ENCODE measurements at places on chromosomes 3 and 15.

DNA sequence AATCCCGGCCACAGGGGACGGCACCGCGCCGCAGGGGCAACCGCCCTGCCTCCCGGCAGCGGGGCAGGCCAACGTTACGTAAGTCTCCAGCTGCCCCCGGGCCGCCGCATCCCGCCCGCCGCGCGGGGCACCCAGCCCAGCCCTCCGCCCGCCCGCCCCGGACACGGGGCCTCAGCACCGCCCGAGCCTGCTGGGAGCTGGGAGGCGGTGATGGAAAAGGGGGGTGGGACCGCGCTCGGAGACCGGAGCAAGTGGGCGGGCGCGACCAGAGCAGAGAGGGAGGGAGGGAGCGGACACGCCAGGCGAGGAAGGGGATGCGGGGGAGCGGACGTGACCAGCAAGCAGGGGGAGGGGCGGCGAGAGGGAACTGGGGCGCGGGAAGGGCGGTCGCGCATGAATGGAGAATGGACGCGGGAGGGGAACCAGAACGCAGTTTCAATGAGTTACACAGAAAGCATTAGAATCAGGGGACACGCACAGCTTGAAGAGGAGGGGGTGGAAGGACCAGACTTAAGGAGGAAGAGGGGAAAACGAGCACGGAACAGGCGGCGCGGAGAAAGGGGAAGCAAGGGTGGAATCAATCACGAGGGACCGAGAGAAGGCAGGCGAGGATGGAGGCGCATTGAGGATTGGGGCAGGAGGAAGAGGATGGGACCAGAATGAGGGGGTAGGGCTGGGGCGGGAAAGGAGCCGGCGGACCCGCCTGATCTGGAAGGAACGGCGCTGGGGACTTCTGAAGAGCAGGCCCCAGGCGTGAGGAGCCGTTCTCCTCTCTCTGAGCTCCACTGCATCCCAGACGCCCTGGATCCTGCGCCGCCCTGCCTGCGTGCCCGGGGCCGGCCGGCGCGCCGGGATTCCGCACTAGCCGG, 559 bp downstream of the PKM start:
- peaks cover 37% of the 10 kb centered on the region for H3K36me3 ChIP-seq
- H3K4me3 ChIP-seq = peak overlapping the region; percentile 93
- H3K27me3 ChIP-seq = no peaks in the 10 kb centered on the region
- H3K4me1 ChIP-seq = peaks cover 60% of the 10 kb centered on the region

GRCh38 chr3:80244390-80244789, 476.6 kb upstream of the ROBO1 start:
- H3K4me3 ChIP-seq = no peak overlapping the region
- H3K27me3 ChIP-seq = no peaks in the 10 kb centered on the region
- no peak for DNase-seq
- no peaks in the 10 kb centered on the region for H3K36me3 ChIP-seq
- no peak overlapping the region for H3K27ac ChIP-seq
- no peaks in the 10 kb centered on the region for H3K4me1 ChIP-seq

DNA sequence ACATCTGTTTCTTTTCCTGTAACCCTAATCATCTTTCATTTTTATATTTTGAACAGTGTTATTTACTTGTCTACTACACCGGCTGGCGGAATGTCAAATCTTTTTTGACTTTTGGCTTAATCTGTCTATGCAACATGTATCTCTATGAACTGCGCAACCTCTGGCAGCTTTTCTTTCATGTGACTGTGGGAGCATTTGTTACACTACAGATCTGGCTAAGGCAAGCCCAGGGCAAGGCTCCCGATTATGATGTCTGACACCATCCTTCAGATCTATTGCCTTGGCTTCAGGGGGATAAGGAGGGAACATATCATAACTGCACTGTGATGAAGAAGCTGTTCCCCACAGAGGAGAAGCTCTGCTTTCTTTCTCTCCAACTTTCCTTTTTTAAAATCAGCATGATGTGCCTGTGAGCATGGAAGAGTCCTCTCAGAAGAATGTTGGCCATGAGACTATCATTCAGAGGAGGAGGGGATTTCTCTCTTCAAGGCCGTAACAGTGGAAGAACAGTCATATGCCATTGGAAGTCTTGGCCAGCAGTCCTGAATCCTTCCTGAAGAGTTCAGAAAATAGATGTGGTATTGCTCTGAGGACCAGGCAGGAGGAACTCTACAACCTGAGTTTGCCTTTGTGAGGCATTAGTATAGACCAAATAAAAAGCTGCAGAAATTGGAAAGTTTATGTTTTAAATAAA, 69.9 kb downstream of the SEC22A start:
- H3K4me3 ChIP-seq = no peak overlapping the region
- DNase-seq = no peak
- H3K36me3 ChIP-seq = peaks cover 1% of the 10 kb centered on the region
- peaks cover 1% of the 10 kb centered on the region for H3K4me1 ChIP-seq

DNA sequence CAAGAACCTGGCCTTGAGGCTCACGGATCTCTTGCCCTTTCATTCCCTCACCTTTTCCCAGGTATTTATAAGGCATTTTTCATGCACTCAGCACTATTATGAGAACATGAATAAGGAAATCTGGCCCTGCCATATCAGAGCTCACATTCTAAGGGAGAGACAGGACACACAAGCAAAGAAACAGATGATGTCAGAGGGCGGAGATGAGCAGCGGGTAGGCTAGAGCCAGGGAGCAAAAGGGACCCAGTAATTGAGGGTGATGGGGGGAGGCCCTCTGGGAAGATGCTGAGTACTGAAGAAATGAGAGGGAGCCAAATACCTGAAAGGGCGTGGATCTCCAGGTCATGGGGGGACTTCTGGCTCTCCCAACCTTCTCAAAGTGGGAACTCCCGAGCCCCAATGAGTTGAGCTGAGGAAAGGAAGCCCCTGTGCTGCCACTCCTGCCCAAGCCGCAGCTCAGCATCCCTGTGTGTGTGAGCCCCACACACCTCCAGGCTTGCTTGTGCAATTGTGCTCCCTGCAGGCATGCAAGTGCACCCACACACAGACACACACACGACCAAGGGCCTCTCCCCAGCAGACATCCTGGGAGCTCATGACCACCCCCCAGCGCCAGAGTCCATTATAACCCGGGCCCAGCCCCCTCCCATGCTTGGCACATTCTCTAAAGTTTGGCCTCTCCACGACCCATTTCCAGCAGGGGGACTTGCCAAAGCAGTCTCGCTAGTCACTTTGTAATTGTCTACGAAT, 81.4 kb upstream of the PXYLP1 start:
- H3K27ac ChIP-seq = no peak overlapping the region
- no peak overlapping the region for H3K4me3 ChIP-seq
- DNase-seq = no peak
- H3K36me3 ChIP-seq = no peaks in the 10 kb centered on the region
- no peaks in the 10 kb centered on the region for H3K4me1 ChIP-seq
- peaks cover 48% of the 10 kb centered on the region for H3K27me3 ChIP-seq

DNA sequence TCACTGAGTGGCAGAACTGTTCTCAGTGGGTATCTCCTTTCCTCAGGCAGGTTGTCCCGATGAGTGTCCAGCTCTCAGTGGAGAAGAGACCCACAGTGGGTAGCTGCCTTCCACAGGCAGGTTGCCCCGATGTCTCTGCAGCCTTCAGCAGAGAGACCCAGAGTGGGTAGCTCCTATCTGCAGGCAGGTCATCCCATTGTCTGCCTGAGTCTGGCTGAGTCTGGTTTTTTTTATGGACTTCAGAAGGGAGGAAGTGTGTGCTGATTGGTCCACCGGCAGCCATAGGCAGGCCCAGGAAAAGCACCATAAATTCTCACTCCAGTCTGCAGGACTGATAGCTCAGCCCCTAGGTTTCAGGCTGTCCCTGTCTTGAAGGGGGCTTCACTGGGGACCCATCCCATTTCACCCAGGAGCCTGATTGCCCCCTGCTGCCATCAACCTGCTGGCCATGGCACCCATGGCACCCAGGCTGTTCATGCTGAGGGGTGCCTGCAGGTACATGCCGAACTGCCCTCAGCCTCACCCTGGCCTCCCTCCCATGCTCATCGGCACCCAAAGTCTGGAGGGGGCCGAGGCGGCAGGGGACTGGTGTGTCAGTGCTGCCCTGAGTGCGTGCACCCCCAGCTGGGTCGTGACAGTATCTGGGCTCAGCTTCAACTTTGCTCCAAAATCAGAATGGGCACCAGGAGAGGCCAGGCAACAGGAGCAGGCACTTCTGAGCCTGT, 3.6 kb upstream of the LIMD1 start:
- peak overlapping the region; percentile 62 for H3K27ac ChIP-seq
- H3K4me1 ChIP-seq = peaks cover 28% of the 10 kb centered on the region
- H3K27me3 ChIP-seq = no peaks in the 10 kb centered on the region

- no peak for DNase-seq
- H3K4me1 ChIP-seq = peaks cover 12% of the 10 kb centered on the region
- peaks cover 6% of the 10 kb centered on the region for H3K27me3 ChIP-seq
- H3K27ac ChIP-seq = peak overlapping the region; percentile 52
- no peak overlapping the region for H3K4me3 ChIP-seq
Observed at GRCh38 chr3:194274424-194275085, 76.6 kb downstream of the CPN2 start.

DNA sequence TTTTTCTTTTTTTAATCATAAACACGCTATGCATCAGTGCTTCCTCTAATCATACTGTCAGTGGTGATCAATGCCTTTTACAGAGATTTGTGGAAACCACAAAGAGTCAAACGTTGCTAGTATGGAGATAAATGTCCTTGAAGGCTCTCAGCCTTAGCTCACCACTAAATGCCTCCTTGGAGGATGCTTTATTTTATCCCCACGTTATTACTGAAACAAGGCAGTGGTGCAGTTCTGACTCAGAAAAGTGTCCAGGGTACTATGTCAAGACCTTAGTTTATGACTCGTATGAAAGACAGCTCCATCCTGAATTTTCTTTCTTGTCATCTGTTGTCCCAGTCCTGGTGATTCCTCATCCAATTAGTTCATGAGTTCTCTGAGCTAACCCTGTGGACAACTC, 1146.7 kb downstream of the IGSF11 start:
- H3K27me3 ChIP-seq = no peaks in the 10 kb centered on the region
- no peaks in the 10 kb centered on the region for H3K36me3 ChIP-seq
- no peaks in the 10 kb centered on the region for H3K4me1 ChIP-seq
- H3K4me3 ChIP-seq = no peak overlapping the region
- DNase-seq = no peak

- no peak overlapping the region for H3K4me3 ChIP-seq
- no peaks in the 10 kb centered on the region for H3K4me1 ChIP-seq
- peaks cover 9% of the 10 kb centered on the region for H3K27me3 ChIP-seq
Observed at GRCh38 chr3:115287198-115287597, 140.1 kb upstream of the ZBTB20 start.

DNA sequence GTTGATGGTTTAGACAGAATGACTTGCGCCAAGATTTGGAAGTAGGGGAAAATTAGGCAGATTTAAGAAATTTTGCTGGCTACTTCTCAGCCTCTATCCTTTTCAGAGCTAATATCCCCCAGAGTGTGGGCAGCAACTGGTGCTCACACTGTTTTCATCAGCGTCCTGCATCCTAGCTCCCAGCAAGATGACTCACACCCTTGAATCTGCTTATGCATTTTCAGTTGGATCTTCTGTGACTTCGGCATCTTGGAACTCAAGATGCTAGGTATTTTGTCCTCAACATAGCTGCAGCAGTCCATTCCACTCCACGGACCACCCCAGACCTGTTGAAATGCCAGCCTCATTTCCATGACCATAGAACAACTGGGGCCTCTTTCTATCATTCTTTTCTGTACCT, 336.1 kb upstream of the NR2F2 start:
- no peak overlapping the region for H3K27ac ChIP-seq
- no peak for DNase-seq
- peaks cover 20% of the 10 kb centered on the region for H3K27me3 ChIP-seq
- H3K4me3 ChIP-seq = no peak overlapping the region
- peaks cover 28% of the 10 kb centered on the region for H3K4me1 ChIP-seq

- no peaks in the 10 kb centered on the region for H3K4me1 ChIP-seq
- no peak overlapping the region for H3K4me3 ChIP-seq
- no peak overlapping the region for H3K27ac ChIP-seq
- H3K36me3 ChIP-seq = no peaks in the 10 kb centered on the region
Observed at GRCh38 chr15:81031203-81031602, 30.5 kb downstream of the TLNRD1 start.

DNA sequence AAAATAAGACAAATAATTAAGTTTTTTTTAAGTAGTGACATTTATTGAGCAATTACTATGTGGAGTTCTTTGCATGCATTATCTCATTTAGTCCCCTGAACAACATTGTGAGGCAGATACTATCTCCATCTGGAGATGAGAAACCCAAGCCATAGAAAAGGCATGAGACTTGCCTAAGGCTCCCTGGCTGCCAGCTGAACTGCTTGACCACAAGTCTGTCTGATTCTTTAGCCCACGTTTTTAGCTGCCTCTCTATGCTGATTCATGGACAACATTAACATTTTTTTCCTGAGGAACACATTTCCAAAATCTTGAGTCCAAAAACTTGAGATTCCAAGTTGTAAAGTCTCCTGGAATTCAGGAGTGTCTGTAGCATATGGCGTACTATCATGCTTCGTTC, 263.6 kb upstream of the GOLGA6L4 start:
- no peak overlapping the region for H3K4me3 ChIP-seq
- DNase-seq = no peak
- no peaks in the 10 kb centered on the region for H3K36me3 ChIP-seq
- peaks cover 20% of the 10 kb centered on the region for H3K27me3 ChIP-seq

GRCh38 chr3:128410669-128411573, 55.8 kb downstream of the DNAJB8 start:
- H3K36me3 ChIP-seq = no peaks in the 10 kb centered on the region
- peaks cover 5% of the 10 kb centered on the region for H3K4me1 ChIP-seq
- H3K27ac ChIP-seq = no peak overlapping the region

- H3K4me3 ChIP-seq = no peak overlapping the region
- H3K4me1 ChIP-seq = no peaks in the 10 kb centered on the region
- peaks cover 2% of the 10 kb centered on the region for H3K36me3 ChIP-seq
Observed at GRCh38 chr15:51088585-51088984, 6.1 kb downstream of the TNFAIP8L3 start.

DNA sequence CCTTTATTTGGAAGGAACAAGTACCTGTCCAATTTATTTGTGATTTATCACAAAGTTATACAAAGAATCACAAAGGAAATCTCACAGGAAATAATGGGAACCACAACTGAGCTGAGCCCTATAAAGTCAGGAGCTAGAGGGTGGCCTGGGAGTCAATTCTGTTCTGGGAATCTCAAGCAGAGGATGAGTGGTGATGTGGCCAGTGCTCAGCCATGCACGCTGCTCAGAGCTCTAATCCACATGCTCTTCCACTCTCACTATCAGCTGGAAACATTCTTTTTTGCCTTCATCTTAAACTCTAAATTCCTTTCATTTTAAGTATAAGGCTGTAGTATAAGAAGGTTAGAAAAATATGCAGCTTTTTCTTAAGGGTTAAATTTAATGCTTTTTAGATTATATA, 36.6 kb downstream of the UACA start:
- DNase-seq = no peak
- no peaks in the 10 kb centered on the region for H3K4me1 ChIP-seq
- peaks cover 32% of the 10 kb centered on the region for H3K27me3 ChIP-seq
- H3K36me3 ChIP-seq = no peaks in the 10 kb centered on the region

DNA sequence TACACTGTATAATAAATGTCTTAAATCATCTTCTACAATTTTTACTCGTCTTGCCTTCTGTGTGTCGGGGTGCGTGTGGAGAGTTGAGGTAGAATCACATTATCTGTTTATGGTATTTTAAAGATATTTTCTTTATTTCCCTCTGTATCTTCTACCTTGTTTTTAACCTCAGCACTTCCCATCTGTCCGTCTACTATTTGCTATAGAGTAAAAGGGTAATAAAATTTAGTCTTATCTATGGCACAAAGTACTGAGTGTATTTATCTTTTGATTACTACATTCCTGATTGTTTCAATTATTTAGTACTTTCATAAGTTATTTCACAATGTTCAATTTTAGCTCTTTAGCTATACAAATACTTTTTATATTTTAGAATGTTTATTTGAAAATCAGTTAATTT, 62.2 kb downstream of the TRPC1 start:
- H3K36me3 ChIP-seq = no peaks in the 10 kb centered on the region
- H3K27ac ChIP-seq = no peak overlapping the region
- H3K27me3 ChIP-seq = no peaks in the 10 kb centered on the region
- DNase-seq = no peak
- no peak overlapping the region for H3K4me3 ChIP-seq
